ENCODE measurements at places on chromosomes 12 and 14.

GRCh38 chr12:58711974-58712373 lies 208.3 kb downstream of the LRIG3 start:
- no peak for DNase-seq

- DNase-seq = no peak
Measured at GRCh38 chr14:77598366-77599070, 17.9 kb downstream of the SPTLC2 start.

GRCh38 chr12:108399514-108399913 lies 60.4 kb upstream of the CMKLR1 start:
- DNase-seq = no peak

GRCh38 chr14:85293612-85294234 lies 236.2 kb upstream of the FLRT2 start:
- no peak for DNase-seq

GRCh38 chr12:113276306-113276705 lies 55.0 kb downstream of the TPCN1 start:
- DNase-seq = no peak

GRCh38 chr14:95507701-95508103 lies 8.7 kb downstream of the SYNE3 start:
- DNase-seq = no peak

GRCh38 chr12:51108136-51108535 lies 24.7 kb upstream of the CSRNP2 start:
- DNase-seq = no peak

GRCh38 chr12:6272300-6273204 lies 37.9 kb upstream of the PLEKHG6 start:
- no peak for DNase-seq

- DNase-seq = no peak
Measured at GRCh38 chr14:31405106-31405505, 15.2 kb downstream of the HEATR5A start.

GRCh38 chr12:4041187-4041885 lies 168.1 kb upstream of the PARP11 start:
- DNase-seq = no peak

- DNase-seq = no peak
Measured at GRCh38 chr14:34964977-34965764, 17.6 kb upstream of the SRP54 start.

DNA sequence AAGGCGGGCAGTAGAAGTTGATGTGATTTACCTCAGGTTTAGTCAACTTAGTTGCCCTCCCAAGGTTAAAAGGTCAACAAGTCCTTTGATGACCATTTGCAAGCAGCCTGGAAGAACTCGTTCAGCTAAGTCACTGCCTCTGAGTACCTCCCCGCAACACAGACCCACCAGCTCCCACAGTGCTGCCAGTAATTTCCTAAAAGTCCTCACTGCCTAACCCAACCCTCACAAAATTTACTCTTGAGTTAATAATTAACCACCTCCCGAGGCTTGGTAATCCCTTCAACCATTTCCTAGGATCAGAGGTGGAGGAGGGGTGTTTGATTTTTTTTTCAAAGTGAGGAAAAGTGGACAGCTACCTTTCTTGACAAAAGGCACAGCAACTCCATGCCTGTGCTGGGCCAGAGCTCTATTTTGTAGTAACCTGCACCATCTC lies 55.8 kb downstream of the MAP3K9 start:
- no peak for DNase-seq

DNA sequence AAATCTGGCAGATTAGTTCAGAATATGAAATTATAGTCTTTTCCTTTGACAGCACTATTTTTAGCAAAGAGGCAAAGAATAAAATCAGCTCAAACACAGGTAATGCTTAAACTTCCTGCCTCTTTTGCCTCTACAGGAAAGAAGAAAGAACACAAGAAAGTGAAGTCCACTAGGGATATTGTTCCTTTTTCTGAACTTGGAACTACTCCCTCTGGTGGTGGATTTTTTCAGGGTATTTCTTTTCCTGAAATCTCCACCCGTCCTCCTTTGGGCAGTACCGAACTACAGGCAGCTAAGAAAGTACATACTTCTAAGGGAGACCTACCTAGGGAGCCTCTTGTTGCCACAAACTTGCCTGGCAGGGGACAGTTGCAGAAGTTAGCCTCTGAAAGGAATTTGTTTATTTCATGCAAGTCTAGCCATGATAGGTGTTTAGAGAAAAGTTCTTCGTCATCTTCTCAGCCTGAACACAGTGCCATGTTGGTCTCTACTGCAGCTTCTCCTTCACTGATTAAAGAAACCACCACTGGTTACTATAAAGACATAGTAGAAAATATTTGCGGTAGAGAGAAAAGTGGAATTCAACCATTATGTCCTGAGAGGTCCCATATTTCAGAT lies 17.4 kb downstream of the TMPO start:
- no peak for DNase-seq

GRCh38 chr14:61110316-61111082 lies 129.5 kb downstream of the SLC38A6 start:
- DNase-seq = no peak

- no peak for DNase-seq
Measured at GRCh38 chr12:50659260-50659659, 104.6 kb upstream of the ATF1 start.

DNA sequence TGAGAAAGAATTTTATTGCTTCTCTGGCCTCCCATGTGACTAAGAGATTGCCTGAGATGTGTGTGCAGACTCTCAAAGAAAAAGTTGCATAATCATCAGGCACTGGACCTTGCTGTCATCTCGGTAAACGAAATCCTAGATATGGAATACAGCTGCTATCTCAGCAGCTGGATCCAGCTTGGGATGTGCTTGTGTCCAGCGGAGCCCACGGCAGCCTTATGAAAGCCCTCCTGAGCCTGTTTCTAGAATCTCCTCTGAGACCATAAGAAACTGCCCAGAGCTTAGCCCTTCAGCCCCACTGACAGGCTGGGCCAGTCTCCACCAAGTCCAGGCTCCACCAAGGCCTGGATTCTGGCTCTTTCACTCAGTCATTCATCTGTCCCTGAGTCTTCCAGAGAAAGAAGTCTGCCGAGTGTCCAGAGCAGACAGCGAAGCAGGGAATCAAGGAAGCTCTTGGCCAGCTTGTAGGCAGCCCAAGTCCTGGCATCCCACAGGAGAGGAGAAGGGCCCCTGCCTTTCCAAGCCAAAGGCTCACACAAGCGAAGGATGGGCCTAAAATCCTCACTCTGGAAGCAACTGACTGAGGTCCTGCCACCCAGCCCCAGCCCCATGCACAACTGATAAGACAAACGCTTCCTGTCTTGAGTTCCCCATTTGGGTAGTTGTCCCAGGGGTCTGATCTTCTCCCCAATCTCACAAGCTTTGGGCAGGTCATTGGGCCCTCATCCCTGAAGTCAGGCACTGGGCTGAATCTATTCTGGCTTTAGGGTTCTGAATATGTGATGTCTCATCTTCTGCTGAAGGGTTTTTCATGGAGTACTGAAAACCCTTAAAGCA lies 97.8 kb downstream of the SEC23A start:
- no peak for DNase-seq

- no peak for DNase-seq
Measured at GRCh38 chr12:129617849-129618248, 286.0 kb downstream of the TMEM132D start.

GRCh38 chr12:13562915-13563742 lies 366.6 kb downstream of the EMP1 start:
- DNase-seq = no peak

DNA sequence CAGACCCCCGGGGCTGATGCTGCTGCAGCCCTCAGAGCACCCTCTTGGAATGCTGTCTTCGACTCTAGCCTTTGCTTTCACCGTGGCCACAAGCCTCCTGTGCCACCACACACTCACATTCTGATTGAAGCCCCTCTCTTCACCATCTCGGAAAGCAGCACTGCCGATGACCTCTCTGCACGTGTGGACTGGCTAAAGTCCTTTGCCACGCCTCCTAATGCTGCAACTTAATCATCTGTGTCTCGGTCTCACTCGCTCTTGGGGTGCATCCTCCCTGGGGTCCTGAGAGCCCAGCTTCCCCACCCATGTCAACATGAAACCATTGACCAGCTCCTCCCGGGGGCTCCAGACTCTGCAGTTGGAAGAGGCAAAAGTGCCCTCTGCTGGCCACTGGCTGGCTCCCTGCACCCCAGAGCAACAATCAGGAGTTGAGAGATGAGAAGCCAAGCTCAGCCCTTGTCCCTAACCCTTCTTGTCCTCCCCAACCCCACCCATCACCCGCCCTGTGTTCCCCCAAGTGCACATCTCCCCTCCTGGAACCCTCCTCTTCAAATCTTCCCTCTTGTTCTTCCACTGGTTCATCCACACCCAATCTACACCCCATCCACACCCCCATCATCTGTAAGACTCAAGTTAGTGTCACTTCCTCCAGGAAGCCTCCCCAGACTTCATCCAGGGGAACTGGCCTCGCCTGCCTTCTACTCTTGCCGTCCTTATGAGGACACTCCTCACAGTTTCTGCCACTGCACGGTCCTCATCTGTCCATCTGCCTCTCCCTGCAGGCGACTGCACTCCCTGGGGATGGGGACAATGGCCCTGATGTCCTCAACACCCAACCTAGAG lies 23.6 kb upstream of the FAM181A start:
- DNase-seq = no peak

- peak; percentile 60 for DNase-seq
Measured at GRCh38 chr14:91985008-91985407, 37.5 kb upstream of the FBLN5 start.

DNA sequence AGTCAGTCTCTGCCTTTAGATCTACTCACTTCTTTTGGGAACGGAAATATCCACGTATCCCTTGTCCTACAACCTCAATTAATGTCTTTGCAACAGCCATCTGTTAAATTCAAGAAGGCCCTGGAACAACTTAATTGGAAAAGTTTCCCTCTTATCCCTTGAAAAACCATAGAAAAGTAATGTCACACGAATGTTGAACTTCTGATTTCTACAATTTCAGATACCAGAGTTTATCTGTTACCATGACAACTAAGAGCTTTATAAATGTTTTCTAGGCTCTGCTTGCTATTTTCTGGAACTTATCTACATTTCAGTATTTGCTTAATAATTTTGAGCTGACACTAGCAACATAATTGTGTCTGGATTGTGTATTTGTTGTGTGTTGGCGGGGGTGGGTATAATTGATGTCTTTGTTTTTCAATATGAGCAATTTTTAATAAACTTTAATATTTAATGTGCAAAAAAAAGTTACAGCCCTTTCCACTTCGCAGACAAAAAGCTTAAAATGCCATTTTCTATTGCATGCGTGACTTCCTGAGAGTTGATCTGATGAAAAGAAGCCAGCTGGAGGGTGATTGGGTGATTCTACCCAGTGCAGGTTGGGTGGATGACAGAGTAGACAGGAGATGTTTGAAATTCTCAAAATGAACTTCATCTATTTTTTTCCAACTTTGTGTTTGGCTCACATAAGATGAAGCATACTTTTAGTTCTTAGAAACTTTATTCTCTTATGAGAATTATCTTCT lies 11.8 kb upstream of the EDDM3A start:
- DNase-seq = no peak

DNA sequence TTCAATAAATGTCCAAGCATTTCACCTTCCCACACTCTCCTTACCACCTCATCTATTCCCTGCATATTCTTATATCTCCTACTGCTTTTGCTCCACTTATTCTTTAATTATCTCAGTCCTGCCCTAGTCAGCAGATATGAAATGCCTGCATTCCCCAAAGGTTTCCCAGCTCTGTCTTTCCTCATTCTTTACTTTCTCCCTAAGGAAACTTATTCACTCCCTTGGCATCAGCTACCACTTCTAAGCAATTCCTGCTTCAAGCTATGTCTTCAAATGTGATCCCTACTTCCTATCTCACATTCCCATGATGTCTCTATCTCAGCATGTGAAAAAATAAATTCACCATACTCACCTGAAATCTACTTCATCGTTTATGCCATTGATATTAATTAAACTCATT lies 111.8 kb downstream of the CAPZA3 start:
- no peak for DNase-seq

DNA sequence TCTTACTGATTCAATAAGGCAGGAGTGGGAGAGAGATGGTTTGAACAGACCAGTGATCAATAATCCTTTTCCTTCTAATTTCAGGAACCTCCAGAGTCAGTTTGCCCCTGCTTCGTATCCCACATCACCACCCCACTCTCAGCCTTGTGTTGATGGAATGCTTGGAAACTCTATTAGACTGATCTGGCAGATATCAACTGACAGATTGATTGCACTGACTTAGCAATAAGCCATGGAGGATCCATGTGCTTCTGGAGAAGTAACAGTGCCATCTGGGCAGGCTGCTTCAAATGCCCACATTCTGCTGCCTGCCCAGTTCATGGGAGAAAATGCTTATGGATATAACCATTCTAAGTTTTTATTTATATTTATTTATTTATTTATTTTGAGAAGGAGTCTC lies 218.0 kb downstream of the SLC2A13 start:
- DNase-seq = no peak
